ENCODE measurements at places on chromosomes 1 and 21. TPM values are rescaled to one million over a fixed set of nuclear protein-coding genes. Genes with fewer than 3 reads are reported as not detected.

Gene SFPQ
- total RNA-seq, result 208 TPM

Gene HIVEP3
- total RNA-seq, result 2.6 TPM

Gene CYP4X1
- 0.03 TPM for total RNA-seq

Gene KIAA0040
- total RNA-seq, result 0.83 TPM

Gene ARHGAP30
- total RNA-seq, result 0.09 TPM

Gene CYP4A22
- not detected for total RNA-seq

Gene NUP210L
- not detected for total RNA-seq

Gene CRP
- total RNA-seq, result not detected

Gene SERPINC1
- total RNA-seq, result not detected

Gene CDA
- 41.1 TPM for total RNA-seq

Gene RGL1
- 0.93 TPM for total RNA-seq

Gene BSND
- total RNA-seq, result not detected

Gene F13B
- not detected for total RNA-seq

Gene CLDN17
- total RNA-seq, result not detected

Gene CGN
- 1.3 TPM for total RNA-seq

Gene DPH2
- 41.5 TPM for total RNA-seq

Gene CFAP126
- not detected for total RNA-seq

Gene PCNX2
- total RNA-seq, result 13.1 TPM

Gene OR10J1
- total RNA-seq, result not detected

Gene CYYR1
- not detected for total RNA-seq

Gene DNM3
- 0.70 TPM for total RNA-seq

Gene RGS18
- not detected for total RNA-seq

Gene ITLN1
- not detected for total RNA-seq

Gene PERM1
- 0.15 TPM for total RNA-seq

Gene DISP1
- total RNA-seq, result 1.2 TPM

Gene SLC9C2
- not detected for total RNA-seq

Gene BATF3
- total RNA-seq, result 31.4 TPM

Gene DMBX1
- total RNA-seq, result 1.1 TPM

Gene DPH5
- total RNA-seq, result 32.8 TPM

Gene ADAMTSL4
- total RNA-seq, result 3.4 TPM

Gene ADGRL4
- total RNA-seq, result not detected

Gene B3GALNT2
- total RNA-seq, result 22.2 TPM

Gene NR0B2
- not detected for total RNA-seq

Gene KRTAP20-4
- total RNA-seq, result not detected

Gene PLPP3
- 33.6 TPM for total RNA-seq

Gene TMEM81
- total RNA-seq, result 2.6 TPM

Gene ATP1A2
- not detected for total RNA-seq

Gene RUNX3
- 6.2 TPM for total RNA-seq

Gene YBX1
- 774 TPM for total RNA-seq

Gene JAM2
- not detected for total RNA-seq

Gene SYT2
- total RNA-seq, result 0.01 TPM

Gene RNF186
- total RNA-seq, result not detected

Gene PLEKHA6
- 23.1 TPM for total RNA-seq

Gene SF3B4
- 131 TPM for total RNA-seq

Gene KRTAP10-3
- not detected for total RNA-seq

Gene FCER1A
- total RNA-seq, result not detected

Gene AMY1A
- not detected for total RNA-seq

Gene B3GALT5
- 0.32 TPM for total RNA-seq

Gene PCBP3
- 0.80 TPM for total RNA-seq

Gene GPR52
- total RNA-seq, result not detected

Gene KCNH1
- total RNA-seq, result 4.3 TPM

Gene S100A8
- not detected for total RNA-seq

Gene ALG14
- total RNA-seq, result 7.2 TPM

Gene ATP6V1G3
- not detected for total RNA-seq

Gene ALX3
- not detected for total RNA-seq

Gene AK5
- 8.1 TPM for total RNA-seq
